ENCODE measurements at places on chromosomes 16 and 17.

GRCh38 chr17:45981306-45981705 is 17.7 kb upstream of the STH start:
- no peak for DNase-seq

DNA sequence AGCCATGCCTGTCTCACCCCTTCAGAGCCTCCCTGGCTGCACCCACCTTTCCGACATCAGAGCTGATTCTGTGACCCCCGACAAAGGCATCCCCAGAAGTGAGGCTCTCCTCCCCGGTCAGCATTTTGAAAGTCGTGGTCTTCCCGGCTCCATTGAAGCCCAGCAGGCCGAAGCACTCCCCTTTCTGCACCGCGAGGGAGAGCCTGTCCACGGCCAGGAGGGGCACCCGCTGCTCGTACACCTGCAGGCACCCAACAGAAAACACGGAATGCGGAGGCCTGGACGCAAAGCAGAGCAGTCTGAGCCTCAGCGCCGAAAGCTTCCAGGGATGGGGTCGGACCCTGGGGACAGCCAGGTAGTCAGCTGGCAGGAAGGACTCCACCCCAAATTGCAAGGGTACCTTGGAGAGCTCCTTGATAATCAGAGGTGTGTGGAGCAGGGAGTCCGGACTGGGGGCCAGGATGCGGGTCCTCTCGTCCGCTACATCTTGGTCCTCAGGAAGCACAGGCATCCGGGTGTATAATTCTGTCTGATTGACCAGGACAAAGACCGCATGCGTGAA is 13.1 kb upstream of the RNPS1 start:
- no peak for DNase-seq

DNA sequence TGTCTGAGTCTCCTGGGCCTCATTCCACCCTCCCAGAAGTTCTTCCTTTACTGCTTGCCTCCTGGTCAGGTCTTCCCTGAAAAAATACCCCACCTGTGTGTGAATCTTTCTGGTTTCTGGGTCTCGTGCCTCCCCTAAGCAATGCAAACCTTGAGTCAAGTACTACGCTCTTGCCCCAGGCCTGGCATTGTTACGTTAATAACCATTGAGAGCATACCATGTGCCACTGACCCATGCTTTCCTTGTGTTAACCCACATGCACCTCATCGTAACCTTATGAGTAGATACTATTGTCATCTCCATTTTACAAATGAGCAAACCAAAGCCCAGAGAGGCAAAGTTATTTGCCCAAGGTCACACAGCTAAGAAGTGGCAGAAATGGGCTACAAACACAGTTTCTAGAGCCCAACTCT is 25.4 kb upstream of the TOB1 start:
- DNase-seq, result no peak

GRCh38 chr17:57685499-57686132 is 59.5 kb downstream of the CCDC182 start:
- DNase-seq, result no peak

DNA sequence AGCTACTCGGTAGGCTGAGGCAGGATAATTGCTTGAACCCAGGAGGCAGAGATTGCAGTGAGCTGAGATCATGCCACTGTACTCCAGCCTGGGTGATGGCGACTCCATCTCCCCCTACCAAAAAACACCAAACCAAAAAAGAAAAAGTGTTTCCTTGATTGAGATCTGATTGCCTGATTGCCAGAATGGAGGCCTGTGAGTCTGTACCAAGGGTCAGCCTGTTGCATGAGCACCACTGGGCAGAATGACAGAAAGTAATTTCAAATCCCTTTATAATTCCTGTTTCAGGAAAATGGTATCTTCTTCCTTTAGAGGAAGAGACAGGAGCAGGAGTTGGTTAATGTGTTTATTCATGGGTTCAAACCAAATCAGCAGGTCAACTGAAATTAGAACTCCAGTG is 8.5 kb downstream of the UBN1 start:
- no peak for DNase-seq

DNA sequence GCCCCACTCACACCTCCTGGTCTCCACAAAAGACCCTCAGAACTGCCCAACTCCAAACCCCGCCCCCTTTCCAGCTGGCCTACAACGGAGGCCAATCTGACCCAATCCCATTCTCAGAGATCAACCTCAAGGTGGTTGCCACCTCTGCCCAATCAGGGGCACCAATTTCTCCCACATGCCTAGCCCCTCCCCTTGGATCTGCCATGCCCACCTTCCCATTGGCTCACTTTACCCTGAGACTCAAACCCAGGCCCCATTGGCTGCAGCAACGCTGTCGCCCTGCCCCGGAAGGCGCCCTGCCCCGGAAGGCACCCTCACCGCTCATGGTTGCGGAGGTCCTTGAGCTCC is 10.6 kb downstream of the ZNF668 start:
- DNase-seq, result no peak

GRCh38 chr16:25523183-25523582 is 168.6 kb upstream of the HS3ST4 start:
- DNase-seq, result no peak

GRCh38 chr17:78411241-78411857 is 32.9 kb downstream of the PGS1 start:
- DNase-seq, result peak; percentile 88

- DNase-seq, result no peak
These were observed 13.2 kb upstream of the NUP93 start for GRCh38 chr16:56716761-56717160.

DNA sequence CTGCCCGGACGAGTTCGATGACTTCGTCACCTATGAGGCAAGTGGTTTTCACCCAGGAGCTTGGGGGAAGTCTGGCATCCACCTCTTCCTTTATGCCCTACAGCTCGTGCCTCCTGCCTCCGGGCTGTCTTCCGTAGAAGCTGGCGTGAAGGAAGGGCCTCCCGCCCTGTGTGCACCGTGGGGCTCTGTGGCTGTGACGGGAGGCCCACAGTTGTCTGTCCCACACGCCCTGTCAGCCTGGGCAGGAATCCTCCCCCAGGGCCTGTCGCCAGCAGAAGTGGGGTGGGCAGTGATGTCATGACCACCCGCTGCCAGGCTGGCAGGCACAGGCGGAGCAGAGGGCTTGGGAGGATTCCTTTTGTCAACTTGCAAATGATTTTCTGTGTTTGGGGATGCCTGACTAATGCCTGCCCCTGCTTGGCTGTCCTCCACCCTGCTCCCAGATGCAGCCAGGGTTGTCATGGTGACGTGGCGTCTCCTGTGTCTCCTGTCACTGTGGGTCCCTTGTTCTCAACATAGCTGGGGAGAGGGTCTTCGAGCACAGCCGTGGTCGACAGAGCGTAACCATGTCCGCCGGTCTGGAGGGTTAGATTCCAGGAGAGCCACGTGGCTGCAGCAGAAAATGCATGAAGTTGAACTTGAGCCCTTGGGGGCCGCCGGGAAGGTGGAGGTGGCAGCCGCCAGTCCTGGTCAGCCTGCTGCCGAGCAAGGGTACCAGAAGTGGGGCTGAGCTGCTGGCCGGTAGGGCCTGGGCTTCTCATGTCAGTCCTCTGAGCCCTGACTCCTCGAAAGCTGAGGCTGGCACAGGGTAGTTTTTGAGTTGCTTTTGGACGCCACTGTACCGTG is 46.1 kb downstream of the RAB11FIP3 start:
- no peak for DNase-seq

GRCh38 chr16:27181019-27181790 is 22.1 kb upstream of the KDM8 start:
- DNase-seq, result peak; percentile 53

Measured in HuH-7 (cell line).